ENCODE measurements at places on chromosomes 3 and 15.

- DNase-seq: no peak
These were observed 23.2 kb downstream of the CPEB1 start for GRCh38 chr15:82624008-82624407.

- DNase-seq: no peak
These were observed 43.7 kb upstream of the ATP2C1 start for GRCh38 chr3:130850044-130850797.

GRCh38 chr15:67146875-67147381, 81.5 kb downstream of the SMAD3 start:
- DNase-seq: peak; percentile 88

- DNase-seq: no peak
These were observed 67.6 kb downstream of the NOX5 start for GRCh38 chr15:69082021-69082502.

DNA sequence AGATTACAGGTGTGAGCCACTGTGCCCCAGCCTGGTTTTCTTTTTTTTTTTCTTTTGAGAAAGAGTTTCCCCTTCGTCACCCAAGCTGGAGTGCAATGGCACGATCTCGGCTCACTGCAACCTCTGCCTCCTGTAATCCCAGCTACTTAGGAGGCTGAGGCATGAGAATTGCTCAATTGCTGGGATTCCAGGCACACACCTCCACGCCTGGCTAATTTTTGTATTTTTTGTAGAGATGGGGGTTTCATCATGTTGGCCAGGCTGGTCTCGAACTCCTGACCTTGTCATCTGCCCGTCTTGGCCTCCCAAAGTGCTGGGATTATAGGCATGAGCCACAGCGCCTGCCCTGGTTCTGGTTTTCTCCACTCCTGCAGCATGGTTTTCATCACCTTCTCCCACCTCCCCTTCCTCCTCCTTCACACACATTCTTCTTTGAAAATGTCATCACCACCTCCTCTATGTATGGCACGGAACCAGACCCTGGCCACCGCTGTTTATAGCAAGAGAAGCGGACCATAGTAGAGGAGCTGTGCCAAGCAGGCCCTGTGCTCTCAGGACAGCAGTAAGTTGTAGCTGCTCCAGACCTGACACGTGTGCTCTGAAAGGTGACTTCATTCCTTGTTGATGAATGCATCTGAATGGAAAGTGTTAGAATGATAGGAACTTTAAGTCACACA, 14.6 kb upstream of the AHSG start:
- DNase-seq: no peak

GRCh38 chr15:65612616-65612946, 1.6 kb upstream of the INTS14 start:
- DNase-seq: no peak

DNA sequence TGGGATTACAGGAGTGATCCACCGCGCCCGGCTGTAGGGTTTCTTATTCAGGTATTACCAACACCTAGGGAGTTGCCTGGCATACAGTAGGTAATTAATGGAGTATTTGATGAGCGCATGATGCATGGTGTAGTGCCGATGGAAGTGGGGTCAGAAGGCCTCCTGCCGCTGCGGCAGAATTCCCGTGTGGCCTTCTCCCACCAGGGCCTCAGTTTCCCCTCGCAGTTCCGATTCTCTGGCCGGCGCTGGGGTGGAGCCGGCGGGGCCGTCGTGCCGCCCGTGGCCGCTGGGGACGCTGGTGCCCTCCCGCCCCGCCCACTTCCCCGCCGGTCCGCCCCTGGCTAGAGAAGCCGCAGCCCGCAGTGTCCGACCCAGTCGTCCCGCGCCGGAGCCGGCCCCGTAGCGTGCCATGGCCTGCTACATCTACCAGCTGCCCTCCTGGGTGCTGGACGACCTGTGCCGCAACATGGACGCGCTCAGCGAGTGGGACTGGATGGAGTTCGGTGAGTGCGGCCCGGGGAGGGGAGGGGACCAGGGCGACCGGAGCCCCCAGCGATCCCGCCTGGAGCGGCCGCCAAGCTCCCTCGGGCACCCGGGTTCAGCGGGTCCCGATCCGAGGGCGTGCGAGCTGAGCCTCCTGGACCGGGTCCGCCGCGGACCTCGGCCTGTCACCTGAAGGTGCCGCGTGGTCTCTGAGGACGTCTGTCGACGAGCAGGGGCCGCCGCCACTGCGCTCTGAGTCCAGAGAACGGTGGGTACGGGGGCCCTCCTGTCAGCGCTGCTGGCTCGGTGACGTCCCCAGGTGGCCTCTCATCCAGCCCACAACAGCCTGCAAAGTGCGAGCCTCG, at the start of gene IRAK2:
Gene IRAK2, plus strand, starts transcription at position 374 of the 848 bp plus-strand sequence. Its CDS starts 36 bp downstream, at position 410.
- no peak for DNase-seq

GRCh38 chr3:162555761-162556160, 1059.2 kb downstream of the OTOL1 start:
- DNase-seq: no peak

All from AG04450 (cell line).